ENCODE measurements at places on chromosomes 4 and X.

DNA sequence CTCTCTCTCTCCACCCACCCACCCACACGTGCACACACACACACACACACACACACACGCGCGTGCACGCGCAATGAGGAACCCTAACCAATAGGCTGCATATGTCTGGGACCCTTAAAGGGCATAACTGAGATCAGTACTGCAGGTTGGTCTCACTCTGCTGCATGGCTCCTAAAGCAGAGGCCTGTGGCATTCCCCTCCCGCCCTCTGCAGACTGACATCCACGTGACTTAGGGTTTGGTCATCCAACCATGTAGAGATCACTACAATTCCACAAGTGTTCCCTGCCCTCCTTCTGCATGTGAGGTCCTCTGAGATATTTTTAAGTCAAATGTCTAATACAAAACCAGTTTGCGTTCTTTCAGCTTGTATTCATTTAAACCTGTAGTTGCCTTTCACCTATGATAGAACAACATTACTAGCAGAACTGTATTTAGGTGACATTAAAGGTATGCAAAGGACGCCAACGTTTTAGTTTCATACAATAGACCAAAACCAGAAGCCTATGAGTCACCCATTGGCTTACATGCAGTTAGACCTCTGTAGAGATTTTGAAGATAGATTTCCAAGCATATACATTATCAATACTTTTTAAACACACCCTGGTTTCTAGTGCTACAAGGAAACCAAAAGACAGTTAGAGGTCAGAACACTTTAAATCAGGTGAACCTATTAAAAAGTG, 10.1 kb downstream of the XAGE5 start:
- DNase-seq = no peak

DNA sequence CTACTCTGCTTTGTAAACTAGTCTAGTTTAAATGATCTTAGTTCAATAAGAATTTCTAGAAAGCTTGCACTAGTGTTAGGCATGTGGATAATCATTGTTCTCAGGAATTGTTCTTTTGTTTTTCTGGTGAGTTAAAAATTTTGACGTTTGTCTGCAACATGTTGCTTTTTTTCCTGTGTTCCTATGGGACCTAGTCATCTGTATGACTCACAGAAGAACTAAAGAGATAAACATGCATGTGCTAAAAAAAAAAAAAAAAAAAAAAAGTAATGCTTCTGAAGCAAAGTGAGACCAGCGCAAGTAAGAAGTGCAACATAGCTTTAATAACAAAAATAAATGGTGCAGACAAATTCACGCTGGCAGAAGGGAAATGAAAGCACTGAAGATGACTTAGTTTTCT, 471.2 kb downstream of the IQCM start:
- no peak for DNase-seq

DNA sequence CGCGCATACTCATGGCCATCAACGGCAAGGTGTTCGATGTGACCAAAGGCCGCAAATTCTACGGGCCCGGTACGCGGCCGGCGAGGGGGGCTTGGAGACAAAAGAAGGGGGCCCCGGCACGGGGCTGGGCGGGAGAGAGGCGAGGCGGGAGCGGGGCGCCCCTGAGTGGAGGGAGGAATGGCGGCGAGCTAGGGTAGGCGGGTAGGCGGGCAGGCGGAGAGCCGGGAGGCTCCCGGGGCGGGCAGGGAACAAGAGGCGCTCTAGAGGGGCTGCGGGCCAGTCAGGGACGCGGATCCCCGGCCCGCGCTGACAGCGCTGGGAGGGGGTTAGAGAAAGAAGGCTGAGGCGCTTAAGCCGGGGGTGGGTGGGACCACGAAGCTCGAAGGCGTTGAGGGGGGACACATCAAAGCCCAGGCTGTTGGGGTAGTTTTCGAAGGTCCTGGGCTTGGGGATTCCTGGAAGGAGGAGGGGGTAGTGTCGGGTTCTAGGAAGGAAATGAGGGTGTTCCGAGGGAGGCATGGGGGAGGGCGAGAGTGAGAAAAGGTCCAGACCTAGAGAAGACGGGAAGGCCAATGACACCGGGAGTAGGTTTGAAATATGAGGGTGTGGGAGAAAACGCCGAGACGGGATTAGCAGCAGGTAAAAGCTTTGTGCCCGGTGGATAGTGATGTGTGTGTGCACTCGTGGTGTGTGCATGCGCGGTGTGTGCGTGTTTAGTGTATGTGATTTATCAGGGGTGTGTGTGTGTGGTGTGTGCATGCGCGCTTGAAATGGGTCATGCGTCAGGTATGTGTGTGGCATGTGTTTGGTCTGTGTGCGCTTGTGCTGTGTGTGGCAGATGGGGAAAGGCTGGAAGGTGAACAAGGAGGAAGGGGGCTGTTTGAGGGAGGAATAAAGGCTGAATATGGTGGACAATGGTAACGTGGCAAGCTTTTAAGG, 807 bp downstream of the PGRMC1 start:
- no peak for DNase-seq

GRCh38 chr4:924107-925096, 7.7 kb downstream of the GAK start:
- no peak for DNase-seq

DNA sequence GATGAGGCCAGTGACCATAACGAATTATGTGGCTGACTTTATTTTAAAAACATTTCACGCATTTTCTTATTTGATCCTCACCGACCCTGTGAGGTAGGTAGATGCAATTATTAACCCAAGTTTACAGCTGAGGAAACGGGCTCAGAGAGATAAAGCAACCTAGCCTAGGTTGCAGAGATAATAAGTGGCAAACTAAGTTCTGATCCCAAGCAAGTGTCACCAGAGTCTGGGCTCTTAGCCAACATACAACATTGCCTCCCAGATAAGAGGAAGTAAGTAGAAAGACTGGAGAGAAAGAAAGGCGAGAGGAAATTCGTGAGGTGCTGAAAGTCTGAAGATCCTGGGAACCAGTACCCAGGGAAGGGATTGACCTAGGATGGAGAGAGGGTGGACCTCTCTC, 77.4 kb upstream of the GPR50 start:
- no peak for DNase-seq

DNA sequence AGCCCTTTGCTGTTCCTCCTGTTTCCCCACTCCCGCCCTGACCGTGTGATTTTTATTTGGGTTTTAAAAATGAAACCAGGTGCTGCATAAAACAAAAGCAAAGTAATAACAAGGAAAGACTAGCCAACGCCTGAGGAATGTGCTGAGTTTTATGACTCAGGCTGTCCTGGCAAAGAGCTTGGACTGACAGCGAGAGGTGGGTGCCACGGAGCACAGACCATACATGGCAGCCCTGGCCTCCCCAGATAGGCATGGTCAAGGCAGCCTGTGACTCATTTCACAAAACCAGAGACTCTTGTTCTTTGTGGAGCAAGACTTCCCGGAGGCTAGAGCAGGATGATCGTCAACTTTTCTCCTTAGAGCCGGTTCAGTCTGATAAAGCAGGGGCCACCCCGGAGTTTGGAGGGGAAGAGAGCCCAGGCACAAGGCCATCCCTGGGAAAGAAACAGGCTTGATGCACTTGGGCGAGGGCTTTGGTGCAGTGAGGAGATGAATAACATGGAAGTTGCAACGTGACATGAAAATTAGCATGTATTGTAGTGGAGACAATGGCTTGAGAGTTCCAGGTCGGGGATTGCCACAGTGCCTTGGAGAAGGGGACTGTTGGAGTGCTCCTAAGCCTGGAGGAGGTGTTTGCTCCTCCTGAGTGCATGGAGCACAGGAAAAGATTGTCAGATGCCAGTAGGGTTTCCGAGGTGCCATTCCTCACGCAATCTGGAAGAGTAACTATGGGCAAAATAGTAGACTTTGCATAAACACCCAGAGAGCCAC, 54.8 kb downstream of the C4orf51 start:
- DNase-seq = no peak
